ENCODE measurements at places on chromosomes 4 and X. TPM values are rescaled to one million over a fixed set of nuclear protein-coding genes. Genes with fewer than 3 reads are reported as not detected.
A peak's percentile ranks its signal among the peaks of the same experiment; 100 is the strongest.

GRCh38 chrX:135596495-135596894, 76.0 kb downstream of the INTS6L start:
- H3K4me3 ChIP-seq: no peak overlapping the region
- no peaks in the 10 kb centered on the region for H3K36me3 ChIP-seq
- H3K27ac ChIP-seq: no peak overlapping the region
- no peaks in the 10 kb centered on the region for H3K4me1 ChIP-seq
- peak; percentile 43 for DNase-seq

DNA sequence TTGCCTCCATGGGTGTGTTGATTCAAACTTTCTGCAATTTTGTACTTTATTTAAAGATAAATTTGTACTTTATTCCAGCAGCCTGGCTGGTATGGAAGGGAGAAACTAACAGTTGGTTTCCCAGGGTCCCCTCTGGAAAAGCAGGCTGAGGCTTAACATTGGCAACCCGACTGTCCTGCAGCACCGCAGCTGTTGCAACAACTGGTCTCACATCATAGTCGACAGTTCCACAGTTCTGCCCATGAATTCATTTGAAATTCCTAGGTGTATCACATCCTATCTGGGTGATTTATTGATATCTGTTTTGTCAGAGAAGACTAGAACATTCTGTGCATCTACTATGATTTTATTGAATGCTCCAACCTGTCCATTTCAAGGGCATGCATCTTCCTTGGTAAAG, 98.8 kb upstream of the GATB start:
- H3K36me3 ChIP-seq: no peaks in the 10 kb centered on the region
- no peak overlapping the region for H3K27ac ChIP-seq
- no peaks in the 10 kb centered on the region for H3K4me1 ChIP-seq
- no peak for DNase-seq
- no peak overlapping the region for H3K4me3 ChIP-seq

Gene POLN
- 4.0 TPM for total RNA-seq

Gene ADH7
- not detected for total RNA-seq

DNA sequence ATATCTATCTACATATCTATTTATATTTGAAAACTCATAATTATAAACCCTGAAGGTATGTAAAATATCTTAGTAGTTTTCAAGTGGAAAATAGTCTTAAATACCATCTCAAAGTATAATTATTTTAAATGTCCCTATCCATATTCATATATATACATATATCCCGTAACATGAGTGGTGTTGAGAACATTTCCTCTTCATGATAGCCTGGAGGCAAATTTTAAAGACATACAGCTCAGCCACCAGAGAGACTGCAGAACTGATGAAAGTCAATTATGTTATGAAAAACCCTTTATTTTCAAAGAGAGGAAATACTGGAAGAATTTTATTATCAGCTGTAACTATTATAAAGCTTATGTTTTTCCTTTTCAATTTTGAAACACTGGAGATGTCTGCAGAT, 1806.7 kb upstream of the PCDH7 start:
- H3K36me3 ChIP-seq: no peaks in the 10 kb centered on the region
- no peak overlapping the region for H3K4me3 ChIP-seq
- no peaks in the 10 kb centered on the region for H3K4me1 ChIP-seq

DNA sequence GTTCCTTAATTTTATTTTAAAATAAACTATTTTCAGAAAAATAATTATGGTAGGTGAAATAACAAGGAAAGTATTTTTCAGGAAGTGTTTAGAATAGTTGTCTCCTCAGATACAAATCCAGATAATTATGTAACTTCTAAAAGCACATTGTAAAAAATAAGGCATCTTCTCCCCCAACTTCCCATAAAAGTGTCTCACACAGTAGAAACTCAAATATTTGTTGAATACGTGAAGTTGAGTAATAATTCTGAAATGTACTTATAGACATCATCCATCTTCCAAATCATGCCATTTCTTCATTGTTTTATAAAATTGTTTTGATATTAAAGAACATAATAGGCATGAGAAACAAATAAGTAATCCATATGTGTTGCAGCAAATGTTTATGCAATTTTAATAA, 18.0 kb downstream of the SHISA3 start:
- DNase-seq: no peak
- no peak overlapping the region for H3K27ac ChIP-seq
- H3K36me3 ChIP-seq: peaks cover under 1% of the 10 kb centered on the region

Gene PPEF2
- not detected for total RNA-seq

DNA sequence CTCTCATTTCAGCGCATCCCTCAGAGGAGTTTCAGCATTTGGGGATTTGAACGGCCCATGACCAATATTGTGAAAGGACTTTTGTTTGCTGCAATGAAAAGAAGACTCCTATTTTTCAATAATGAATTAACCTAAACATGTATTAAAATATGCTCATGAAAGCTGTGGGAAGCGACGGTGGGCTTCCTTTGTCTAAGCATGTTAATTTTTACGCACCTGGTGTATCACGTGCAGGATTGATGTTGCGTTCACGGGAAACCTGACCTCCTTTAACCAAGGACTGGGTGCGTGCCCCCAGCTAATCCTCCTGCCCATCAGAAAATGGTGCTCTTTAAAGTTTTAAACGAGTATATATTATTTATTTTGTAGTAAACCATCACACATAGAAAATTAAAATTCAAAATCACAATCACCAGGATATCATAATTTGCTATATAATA, 590 bp upstream of the CCDC110 start:
- no peaks in the 10 kb centered on the region for H3K36me3 ChIP-seq
- no peak overlapping the region for H3K27ac ChIP-seq
- H3K4me1 ChIP-seq: peaks cover 6% of the 10 kb centered on the region
- DNase-seq: no peak
- H3K27me3 ChIP-seq: peaks cover 50% of the 10 kb centered on the region
- H3K4me3 ChIP-seq: peak overlapping the region; percentile 75

DNA sequence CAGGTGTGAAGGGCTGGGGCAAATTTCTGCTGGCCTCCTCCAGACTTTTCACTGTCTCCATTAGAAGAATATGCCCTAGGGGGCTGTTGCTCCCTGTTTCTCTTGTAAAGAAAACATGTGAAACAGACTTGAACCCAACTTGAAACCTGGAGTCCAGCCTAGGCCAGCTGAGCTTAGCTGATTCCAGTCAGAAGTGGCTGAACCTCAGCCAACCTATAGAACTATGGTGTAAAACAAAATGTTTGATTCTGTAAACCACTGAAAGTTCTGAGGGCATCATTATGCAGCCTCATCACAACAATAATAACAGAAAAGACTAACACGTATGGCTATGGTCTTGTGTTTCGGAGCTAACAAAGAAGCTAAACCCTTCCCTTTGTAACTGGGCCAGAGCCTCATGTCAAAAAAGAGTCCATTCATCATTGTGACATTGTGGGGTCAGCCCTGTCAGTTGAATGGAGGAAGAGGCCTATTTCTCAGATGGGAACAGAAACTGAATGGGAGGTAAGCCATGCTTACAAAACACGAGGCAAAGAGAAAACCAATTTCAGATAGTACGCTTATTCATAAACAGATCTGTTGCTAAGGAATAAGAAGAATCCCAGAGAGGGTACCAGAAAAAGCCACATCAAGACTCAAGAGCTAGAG, 34.1 kb downstream of the SETD7 start:
- peaks cover 19% of the 10 kb centered on the region for H3K4me1 ChIP-seq
- peaks cover 37% of the 10 kb centered on the region for H3K36me3 ChIP-seq
- H3K4me3 ChIP-seq: no peak overlapping the region
- DNase-seq: no peak

- H3K4me3 ChIP-seq: no peak overlapping the region
- no peaks in the 10 kb centered on the region for H3K36me3 ChIP-seq
- no peak overlapping the region for H3K27ac ChIP-seq
Observed at GRCh38 chr4:54384563-54384962, 155.5 kb downstream of the PDGFRA start.

DNA sequence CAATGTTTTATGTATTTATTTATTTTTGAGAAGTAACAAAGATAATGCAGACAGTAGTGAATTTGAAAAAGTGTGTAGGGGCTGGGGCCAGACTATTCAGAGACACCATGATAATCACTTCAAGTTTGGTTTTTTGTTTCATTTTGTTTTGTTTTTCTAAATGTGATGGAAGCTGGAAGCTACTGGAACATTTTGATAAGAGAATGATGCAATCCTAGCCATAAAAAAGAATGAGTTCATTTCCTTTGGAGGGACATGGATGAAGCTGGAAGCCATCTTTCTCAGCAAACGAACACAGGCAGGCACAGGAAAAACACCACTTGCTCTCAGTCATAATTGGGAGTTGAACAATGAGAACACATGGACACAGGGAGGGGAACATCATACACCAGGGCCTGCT, 706.6 kb upstream of the EPHA5 start:
- H3K27me3 ChIP-seq: no peaks in the 10 kb centered on the region
- no peak overlapping the region for H3K27ac ChIP-seq
- H3K36me3 ChIP-seq: no peaks in the 10 kb centered on the region
- H3K4me1 ChIP-seq: no peaks in the 10 kb centered on the region
- no peak for DNase-seq

Gene GDPD2
- 0.23 TPM for total RNA-seq

DNA sequence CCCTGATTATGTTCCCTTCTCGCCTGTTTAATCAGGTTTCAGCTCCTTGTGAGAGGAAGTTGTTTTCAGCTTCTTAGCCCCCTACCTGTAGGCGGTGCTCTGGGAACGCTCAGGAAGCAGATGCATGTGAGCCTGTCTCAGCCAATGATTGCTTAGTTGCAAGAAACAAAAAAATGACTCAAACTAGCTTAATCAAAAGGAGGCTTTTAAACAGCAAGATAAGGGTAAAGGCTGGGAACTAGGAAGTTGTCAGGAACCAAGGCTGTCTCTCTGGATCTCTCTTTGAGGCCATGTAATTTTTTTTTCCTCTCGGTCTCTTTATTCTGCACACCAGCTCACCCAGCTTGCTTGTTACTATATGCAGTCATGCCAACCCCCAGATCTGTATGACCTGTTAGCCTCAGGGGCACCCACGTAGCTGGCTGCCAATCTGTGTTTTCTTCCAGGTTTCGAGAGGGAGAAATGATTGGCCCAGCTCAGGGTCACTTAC, 109.1 kb downstream of the PTTG2 start:
- H3K36me3 ChIP-seq: peaks cover 44% of the 10 kb centered on the region
- H3K4me1 ChIP-seq: peaks cover 22% of the 10 kb centered on the region
- no peaks in the 10 kb centered on the region for H3K27me3 ChIP-seq
- H3K4me3 ChIP-seq: no peak overlapping the region
- no peak overlapping the region for H3K27ac ChIP-seq

DNA sequence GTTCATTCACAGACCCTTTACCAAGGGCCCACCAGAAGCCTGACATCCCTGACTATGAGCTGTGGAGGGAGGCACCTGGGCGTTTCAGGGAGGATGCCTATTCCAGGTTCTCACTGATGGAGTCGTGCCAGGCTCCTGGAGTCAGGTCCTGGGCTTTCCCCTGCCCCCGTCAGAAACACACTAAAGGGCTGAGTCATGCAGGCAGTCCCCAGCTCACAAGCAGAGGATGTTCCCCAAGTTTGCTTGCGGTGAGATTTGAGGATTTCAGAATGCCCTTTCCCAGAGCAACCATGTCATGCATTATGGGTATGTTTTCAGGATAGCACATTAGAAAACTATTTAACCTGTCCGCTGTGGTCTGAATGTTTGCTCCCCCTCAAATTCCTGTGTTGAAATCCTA, 45.2 kb downstream of the FHDC1 start:
- no peaks in the 10 kb centered on the region for H3K36me3 ChIP-seq
- no peaks in the 10 kb centered on the region for H3K4me1 ChIP-seq
- no peak for DNase-seq

Gene MAD2L1
- total RNA-seq: 60.9 TPM

GRCh38 chr4:35793766-35794165, 450.5 kb downstream of the ARAP2 start:
- no peaks in the 10 kb centered on the region for H3K4me1 ChIP-seq
- H3K27ac ChIP-seq: no peak overlapping the region
- H3K4me3 ChIP-seq: no peak overlapping the region
- no peak for DNase-seq

- no peak overlapping the region for H3K27ac ChIP-seq
- no peak overlapping the region for H3K4me3 ChIP-seq
- no peaks in the 10 kb centered on the region for H3K27me3 ChIP-seq
Observed at GRCh38 chr4:171896426-171896825, 83.2 kb downstream of the GALNTL6 start.

Gene HELT
- total RNA-seq: not detected

Gene PGAM4
- total RNA-seq: 0.43 TPM

DNA sequence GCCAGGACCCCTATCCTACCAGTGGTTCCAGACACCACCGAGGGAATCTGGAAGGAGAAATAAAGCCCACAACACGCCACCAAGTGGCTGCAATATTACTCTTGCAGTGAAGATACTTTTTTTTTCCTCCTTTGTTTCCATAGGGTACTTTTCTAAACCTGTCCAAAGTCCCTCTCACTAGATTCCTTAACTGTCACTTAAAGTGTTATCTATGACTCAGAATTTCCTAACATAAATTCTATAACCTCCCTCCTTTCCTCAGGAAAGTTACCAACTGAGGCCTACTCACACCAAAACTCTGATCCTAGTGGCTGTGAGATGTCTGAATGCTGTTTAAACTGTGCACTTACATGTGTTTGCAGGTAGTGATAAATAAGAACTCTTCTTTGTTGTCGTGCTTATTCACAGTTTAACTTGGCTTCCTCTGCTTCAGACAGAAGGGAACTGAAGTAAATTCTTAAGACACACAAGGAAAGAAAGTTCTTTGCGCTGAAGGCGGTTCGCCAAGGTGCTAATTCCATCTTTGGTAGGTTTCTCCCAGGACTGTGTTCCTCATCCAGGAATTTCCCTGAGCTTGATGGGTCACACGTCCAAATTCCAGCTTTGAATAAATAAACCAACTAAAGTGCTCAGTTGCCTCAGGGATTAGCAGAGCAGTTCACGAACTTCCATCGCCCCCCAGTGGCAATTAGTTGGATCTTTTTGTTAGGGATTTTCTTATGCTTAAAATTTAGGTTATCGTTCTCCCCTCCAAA, 10.7 kb upstream of the HCCS start:
- H3K4me1 ChIP-seq: peaks cover 5% of the 10 kb centered on the region
- no peaks in the 10 kb centered on the region for H3K36me3 ChIP-seq
- H3K27ac ChIP-seq: no peak overlapping the region
- DNase-seq: no peak
- no peaks in the 10 kb centered on the region for H3K27me3 ChIP-seq

DNA sequence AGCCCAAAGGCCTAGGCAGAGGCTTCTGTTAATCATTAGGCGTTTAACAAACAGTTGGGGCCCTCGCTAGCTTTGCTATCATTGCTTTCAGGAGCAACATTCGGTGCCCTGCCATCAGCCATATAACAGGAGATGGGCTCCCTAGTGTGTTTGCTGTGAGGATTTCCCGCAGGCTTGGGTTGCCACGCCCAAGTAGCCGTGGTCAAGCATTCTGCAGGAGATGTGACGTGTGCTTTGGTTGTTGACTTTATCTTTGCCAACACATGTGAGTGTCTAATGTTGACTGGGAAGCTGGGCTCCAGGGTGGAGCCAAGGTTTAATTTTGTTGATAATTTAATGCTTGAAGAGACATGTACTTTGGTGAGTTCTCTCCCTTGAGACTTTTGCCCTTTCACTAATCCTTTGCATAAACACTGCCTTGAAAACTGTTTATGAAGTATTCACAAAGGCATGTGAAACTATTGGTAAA, 184.6 kb upstream of the KIT start:
- no peaks in the 10 kb centered on the region for H3K36me3 ChIP-seq
- H3K27me3 ChIP-seq: no peaks in the 10 kb centered on the region
- no peak overlapping the region for H3K4me3 ChIP-seq

Measured in activated CD4-positive, alpha-beta memory T cell treated with anti-CD3 and anti-CD28 coated beads, Interleukin-2, amount 10 ng/mL, durations not matched to agents 7 days and 5 days (primary cell).